Osteoblast (primary cell): ENCODE measurements at places on chromosomes 16 and 17. TPM values are rescaled to one million over a fixed set of nuclear protein-coding genes. Genes with fewer than 3 reads are reported as not detected.
A peak's percentile ranks its signal among the peaks of the same experiment; 100 is the strongest.

Gene TAOK2
- total RNA-seq, result 37.1 and 39.1 TPM in 2 replicates

Gene OR3A3
- total RNA-seq, result not detected in 2 replicates

Gene TBC1D26
- under 0.01 TPM in 1 of 2 replicates, not detected in the other for total RNA-seq

Gene HS3ST3B1
- 9.4 and 13.4 TPM in 2 replicates for total RNA-seq

Gene KRTAP2-3
- total RNA-seq, result 0.29 TPM in 1 of 2 replicates, not detected in the other

Gene RSKR
- total RNA-seq, result 4.1 and 4.3 TPM in 2 replicates

Gene CCL13
- 0.36 TPM in 1 of 2 replicates, not detected in the other for total RNA-seq

- no peak overlapping the region for H3K4me3 ChIP-seq
- H3K4me1 ChIP-seq, result no peaks in the 10 kb centered on the region
- H3K27ac ChIP-seq, result no peak overlapping the region
- no peaks in the 10 kb centered on the region for H3K27me3 ChIP-seq
- DNase-seq, result peak; percentile 89
Observed at GRCh38 chr17:3647769-3648555, 11.4 kb downstream of the CTNS start.

DNA sequence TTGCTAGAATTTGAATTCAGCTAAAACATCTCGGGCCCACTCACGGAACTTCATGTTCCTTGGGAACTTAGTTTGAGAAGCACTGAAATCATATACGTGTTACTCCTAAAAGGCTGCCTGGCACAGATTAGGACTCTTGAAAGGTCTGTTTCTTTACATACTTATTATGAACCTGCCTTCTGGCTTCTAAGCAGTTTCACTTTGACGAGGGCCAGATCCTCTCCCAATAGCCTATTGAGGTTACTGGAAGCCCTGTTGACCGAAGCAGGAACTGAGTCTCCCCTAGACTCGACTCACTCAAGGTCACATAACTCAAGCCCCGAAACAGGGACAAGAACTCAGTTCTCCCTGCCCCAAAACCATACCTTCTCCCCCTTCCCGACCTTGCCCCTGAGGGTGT lies 121.9 kb upstream of the PLCG2 start:
- H3K27ac ChIP-seq, result no peak overlapping the region
- peaks cover 19% of the 10 kb centered on the region for H3K36me3 ChIP-seq
- no peak overlapping the region for H3K4me3 ChIP-seq
- DNase-seq, result no peak
- no peaks in the 10 kb centered on the region for H3K27me3 ChIP-seq

DNA sequence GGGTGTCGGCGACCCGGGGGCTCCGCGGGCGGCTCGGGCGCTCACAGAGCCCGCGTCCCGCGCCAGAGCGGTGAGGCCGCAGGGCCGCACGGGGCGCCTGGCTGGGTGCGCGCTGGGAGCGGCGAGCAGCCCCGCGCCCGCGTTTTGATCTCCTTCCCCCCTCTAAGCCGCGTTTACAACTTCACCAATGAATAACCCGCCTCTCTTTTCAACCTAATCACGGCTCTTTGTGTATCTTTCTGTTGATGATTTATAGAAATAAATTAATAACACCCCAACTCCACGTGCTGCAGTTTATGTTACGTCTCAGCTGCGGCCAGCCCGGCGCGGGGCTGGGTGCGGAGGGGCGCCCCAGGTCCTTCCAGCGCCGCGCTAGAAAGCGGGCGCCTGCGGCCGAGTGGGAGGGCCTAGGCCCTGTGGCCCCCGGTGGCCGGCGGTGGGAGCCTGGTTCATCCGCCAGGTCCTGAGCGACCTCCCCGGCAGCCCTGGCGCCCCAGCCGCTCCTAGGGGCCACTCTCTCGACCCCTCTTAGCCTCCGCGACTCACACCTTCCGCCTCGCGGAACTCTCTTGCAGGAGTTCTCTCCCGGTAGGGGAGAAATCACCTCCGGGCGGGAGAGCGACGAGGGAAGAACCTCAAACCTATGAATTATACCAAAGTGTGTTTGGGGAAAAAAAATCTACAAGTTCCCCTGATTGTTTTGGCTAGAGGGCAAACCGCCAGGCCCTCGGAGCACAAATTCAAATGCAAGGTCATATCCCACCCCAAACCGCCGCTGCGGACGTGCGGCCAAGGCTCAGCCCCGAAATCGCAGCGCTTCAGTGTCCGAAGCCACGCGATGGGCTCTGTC lies 1.9 kb downstream of the HNF1B start:
- H3K4me1 ChIP-seq, result peaks cover under 1% of the 10 kb centered on the region
- H3K27me3 ChIP-seq, result peaks cover 98% of the 10 kb centered on the region
- no peak overlapping the region for H3K4me3 ChIP-seq
- no peaks in the 10 kb centered on the region for H3K36me3 ChIP-seq

DNA sequence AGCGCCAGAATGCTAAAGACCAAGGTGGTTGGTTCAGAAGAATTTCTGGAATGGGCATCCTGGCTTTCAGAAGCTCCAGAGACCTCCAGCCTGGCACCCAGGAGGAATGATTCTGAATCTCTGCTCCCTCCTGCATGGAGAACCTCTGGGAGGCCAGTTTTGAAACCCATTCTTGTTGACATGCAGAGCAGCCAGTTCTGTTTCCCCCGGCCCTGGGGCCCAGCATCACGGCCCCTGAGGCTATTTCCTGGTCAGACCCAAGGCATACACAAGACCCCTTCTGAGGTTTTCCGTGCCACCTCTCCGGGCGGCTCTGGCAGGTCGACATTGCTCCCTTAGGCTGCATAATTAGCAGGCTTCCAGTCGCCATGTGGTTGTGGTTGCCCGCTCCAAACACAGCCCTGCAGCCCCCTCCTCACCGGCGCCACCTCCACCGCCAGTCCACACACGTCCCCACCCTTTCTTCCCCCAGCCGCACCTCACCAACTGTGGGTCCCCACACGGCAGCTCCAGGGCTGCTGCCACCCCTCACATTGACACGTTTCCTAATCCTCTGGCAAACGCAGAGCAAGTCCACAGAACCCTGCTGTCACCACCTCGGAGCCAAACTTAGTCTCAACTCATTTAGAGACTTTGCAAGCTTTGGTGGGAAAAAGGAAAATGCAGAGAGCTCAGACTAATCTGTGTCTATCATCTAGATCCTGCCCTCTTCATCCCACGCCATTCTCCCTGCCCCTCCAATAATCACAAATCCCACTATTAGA lies 367.1 kb downstream of the SOX9 start:
- DNase-seq, result no peak
- no peaks in the 10 kb centered on the region for H3K4me1 ChIP-seq
- H3K36me3 ChIP-seq, result no peaks in the 10 kb centered on the region
- no peak overlapping the region for H3K27ac ChIP-seq
- peaks cover 10% of the 10 kb centered on the region for H3K27me3 ChIP-seq

- no peaks in the 10 kb centered on the region for H3K36me3 ChIP-seq
- H3K4me1 ChIP-seq, result peaks cover 10% of the 10 kb centered on the region
Observed at GRCh38 chr17:66951605-66951953, 12.9 kb upstream of the CACNG4 start.

GRCh38 chr17:8976638-8977037 lies 11.1 kb upstream of the PIK3R5 start:
- no peak for DNase-seq
- no peak overlapping the region for H3K4me3 ChIP-seq
- H3K27me3 ChIP-seq, result no peaks in the 10 kb centered on the region
- no peaks in the 10 kb centered on the region for H3K4me1 ChIP-seq
- no peak overlapping the region for H3K27ac ChIP-seq
- no peaks in the 10 kb centered on the region for H3K36me3 ChIP-seq

- H3K4me1 ChIP-seq, result peaks cover 12% of the 10 kb centered on the region
- peak; percentile 55 for DNase-seq
- H3K27me3 ChIP-seq, result no peaks in the 10 kb centered on the region
- H3K27ac ChIP-seq, result no peak overlapping the region
- no peak overlapping the region for H3K4me3 ChIP-seq
Observed at GRCh38 chr17:38980490-38981217, 13.5 kb upstream of the FBXO47 start.

- DNase-seq, result peak; percentile 30
- H3K27ac ChIP-seq, result no peak overlapping the region
- H3K36me3 ChIP-seq, result no peaks in the 10 kb centered on the region
- peaks cover 58% of the 10 kb centered on the region for H3K27me3 ChIP-seq
- H3K4me3 ChIP-seq, result no peak overlapping the region
Observed at GRCh38 chr16:3171181-3171854, 16.7 kb upstream of the OR1F1 start.

DNA sequence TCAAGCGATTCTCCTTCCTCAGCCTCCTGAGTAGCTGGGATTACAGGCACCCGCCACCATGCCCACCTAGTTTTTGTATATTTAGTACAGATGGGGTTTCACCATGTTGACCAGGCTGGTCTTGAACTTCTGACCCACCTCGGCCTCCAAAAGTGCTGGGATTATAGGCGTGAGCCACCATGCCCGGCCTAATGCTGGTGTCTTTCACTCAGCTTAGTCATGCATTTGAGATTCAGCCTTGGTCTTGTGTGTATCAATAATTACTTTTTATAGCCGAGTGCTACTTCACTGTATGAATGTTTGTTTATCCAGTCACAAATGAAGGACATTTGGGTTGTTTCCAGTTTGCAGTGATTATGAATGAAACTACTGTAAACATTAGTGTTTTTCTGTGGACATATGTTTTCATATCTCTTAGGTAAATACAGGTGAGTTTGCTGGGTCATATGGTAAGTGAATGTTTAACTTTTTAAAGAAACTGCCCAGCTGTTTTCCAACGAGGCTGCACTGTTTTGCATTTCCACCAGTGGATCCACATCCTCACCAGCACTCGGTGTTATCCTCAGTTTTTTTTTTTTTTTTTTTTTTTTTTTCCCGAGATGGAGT lies 11.0 kb upstream of the PLCG2 start:
- DNase-seq, result no peak
- no peaks in the 10 kb centered on the region for H3K36me3 ChIP-seq
- H3K4me1 ChIP-seq, result no peaks in the 10 kb centered on the region

DNA sequence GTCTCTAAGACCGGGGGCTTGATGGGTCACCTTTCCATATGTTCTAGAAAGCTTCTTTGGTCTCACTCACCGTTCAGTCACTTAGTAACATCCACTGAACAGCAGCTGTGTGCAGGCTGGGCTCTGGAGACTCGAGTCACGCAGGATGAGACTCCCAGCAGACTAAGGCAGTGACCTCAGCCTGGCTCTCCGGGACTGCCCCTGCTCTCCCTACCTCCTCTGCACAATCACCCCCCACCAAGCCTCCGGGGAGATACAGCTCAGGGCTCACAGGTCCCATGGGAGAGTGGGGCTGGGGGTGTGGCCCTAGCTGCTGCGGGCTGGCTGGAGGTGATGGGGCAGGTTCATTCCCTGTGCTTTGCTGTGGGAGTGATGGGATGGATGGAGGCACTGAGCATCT lies 14.1 kb downstream of the FLYWCH2 start:
- peaks cover 11% of the 10 kb centered on the region for H3K36me3 ChIP-seq
- DNase-seq, result peak; percentile 84
- peak overlapping the region; percentile 48 for H3K27ac ChIP-seq
- no peak overlapping the region for H3K4me3 ChIP-seq
- H3K4me1 ChIP-seq, result peaks cover 12% of the 10 kb centered on the region
- no peaks in the 10 kb centered on the region for H3K27me3 ChIP-seq

DNA sequence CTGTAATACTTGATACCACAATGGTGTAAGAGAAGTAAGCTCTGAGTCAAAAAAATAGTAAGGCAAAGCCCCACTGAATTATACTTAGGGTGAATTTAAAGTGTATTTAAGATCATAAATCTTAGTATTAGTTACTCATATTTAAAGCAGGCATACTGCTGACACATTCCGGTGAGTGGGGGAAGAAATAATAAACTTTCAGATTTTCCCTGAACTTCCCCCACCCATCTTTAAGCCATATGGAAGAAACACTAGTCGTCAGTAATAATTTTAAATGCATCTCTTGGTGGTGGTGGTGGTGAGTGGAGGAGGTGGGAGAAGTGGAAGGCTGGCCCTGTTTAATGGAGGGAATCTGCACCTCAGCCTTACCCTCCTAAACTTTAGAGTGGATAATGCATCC lies 20.5 kb downstream of the MPHOSPH6 start:
- no peaks in the 10 kb centered on the region for H3K27me3 ChIP-seq
- H3K4me1 ChIP-seq, result peaks cover 3% of the 10 kb centered on the region
- DNase-seq, result no peak
- H3K4me3 ChIP-seq, result no peak overlapping the region

DNA sequence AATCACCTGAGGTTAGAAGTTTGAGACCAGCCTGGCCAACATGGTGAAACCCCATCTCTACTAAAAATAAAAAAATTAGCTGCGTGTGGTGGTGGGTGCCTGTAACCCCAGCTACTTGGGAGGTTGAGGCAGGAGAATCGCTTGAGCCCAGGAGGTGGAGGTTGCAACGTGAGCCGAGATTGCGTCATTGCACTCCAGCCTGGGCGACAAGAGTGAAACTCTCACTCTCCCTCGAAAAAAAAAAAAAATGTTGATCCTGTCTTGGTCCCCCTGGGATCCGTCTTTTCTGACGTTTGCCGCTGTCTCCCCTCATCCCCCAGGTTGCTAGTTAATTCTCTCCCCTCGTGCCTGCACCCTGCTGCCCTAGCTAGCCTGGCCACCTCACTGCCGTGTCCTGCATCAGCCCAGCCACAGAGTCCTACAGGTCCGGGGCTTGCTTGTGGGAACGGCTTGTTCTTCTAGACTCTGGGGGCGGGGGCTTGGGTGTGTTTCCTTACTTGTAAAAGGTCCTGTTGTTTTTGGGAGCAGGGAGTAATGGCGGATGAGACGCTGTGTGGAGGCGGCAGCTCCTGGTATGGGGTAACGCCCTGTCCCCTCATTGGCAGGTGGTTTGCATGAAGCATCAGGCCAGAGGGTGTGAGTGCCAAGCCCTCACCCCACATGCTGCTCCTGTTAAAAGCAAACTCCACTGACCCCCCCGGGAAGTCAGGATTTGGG lies 44.6 kb downstream of the PGS1 start:
- no peak for DNase-seq
- no peak overlapping the region for H3K27ac ChIP-seq
- H3K4me1 ChIP-seq, result peaks cover 8% of the 10 kb centered on the region
- H3K4me3 ChIP-seq, result no peak overlapping the region
- H3K27me3 ChIP-seq, result no peaks in the 10 kb centered on the region

DNA sequence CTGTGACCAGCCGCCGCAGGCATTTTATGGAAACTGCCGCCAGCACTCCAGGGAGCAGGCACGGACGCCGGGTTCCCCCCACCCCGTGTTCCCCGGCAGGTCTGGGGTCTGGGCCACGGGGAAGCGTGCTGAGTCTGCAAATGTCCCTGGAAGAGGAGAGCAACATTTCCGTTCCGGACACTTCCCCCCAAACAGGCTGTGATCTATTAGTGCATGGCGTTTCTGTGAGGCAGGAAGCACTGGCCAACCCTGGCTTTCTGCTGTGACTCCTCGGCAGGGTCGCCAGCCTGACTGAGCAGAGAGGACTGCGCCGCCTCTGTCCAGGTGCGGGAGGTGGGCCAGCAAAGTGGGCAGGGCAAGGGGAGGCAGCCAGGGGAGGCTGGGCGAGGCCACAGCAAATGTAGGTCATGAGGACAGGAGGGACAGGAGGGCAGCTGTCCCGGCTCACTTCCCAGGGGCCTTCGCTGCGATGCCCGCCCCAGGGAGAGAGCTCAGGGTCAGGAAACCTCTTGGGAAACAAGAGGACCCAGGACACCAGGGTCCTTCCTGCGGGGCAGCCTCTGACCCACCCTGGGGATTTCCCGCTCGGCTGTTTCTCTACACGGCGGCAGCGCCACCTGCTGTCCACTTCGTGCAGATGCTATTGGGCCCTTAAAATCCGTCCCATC lies 9.5 kb downstream of the FOXF1 start:
- H3K36me3 ChIP-seq, result no peaks in the 10 kb centered on the region
- peak overlapping the region; percentile 40 for H3K4me3 ChIP-seq
- peaks cover 88% of the 10 kb centered on the region for H3K27me3 ChIP-seq
- H3K27ac ChIP-seq, result no peak overlapping the region

- no peaks in the 10 kb centered on the region for H3K27me3 ChIP-seq
- H3K4me3 ChIP-seq, result no peak overlapping the region
- no peaks in the 10 kb centered on the region for H3K4me1 ChIP-seq
- DNase-seq, result peak; percentile 15
- H3K36me3 ChIP-seq, result peaks cover 5% of the 10 kb centered on the region
- no peak overlapping the region for H3K27ac ChIP-seq
Observed at GRCh38 chr17:28864991-28865849, 10.4 kb downstream of the ERAL1 start.
